Nephron progenitor cell (in vitro differentiated cells): ENCODE measurements at places on chromosomes 4 and X.
A peak's percentile ranks its signal among the peaks of the same experiment; 100 is the strongest.

GRCh38 chr4:7416745-7417432 is 17.8 kb downstream of the PSAPL1 start:
- H3K27me3 ChIP-seq = peaks cover 15% of the 10 kb centered on the region
- H3K4me1 ChIP-seq = peaks cover 54% of the 10 kb centered on the region
- H3K27ac ChIP-seq = no peak overlapping the region
- H3K4me3 ChIP-seq = peak overlapping the region; percentile 39

- peaks cover 11% of the 10 kb centered on the region for H3K4me1 ChIP-seq
- H3K36me3 ChIP-seq = peaks cover under 1% of the 10 kb centered on the region
- H3K4me3 ChIP-seq = peak within 1 kb of the TSS; percentile 91
- peak within 1 kb of the TSS; percentile 73 for H3K27ac ChIP-seq
- DNase-seq = peak; percentile 81
Observed at GRCh38 chrX:37349221-37350033, at the start of gene PRRG1. TSS of gene PRRG1 (plus strand) at chrX:37349364. CDS start at chrX:37406250, 56,886 bp downstream.

DNA sequence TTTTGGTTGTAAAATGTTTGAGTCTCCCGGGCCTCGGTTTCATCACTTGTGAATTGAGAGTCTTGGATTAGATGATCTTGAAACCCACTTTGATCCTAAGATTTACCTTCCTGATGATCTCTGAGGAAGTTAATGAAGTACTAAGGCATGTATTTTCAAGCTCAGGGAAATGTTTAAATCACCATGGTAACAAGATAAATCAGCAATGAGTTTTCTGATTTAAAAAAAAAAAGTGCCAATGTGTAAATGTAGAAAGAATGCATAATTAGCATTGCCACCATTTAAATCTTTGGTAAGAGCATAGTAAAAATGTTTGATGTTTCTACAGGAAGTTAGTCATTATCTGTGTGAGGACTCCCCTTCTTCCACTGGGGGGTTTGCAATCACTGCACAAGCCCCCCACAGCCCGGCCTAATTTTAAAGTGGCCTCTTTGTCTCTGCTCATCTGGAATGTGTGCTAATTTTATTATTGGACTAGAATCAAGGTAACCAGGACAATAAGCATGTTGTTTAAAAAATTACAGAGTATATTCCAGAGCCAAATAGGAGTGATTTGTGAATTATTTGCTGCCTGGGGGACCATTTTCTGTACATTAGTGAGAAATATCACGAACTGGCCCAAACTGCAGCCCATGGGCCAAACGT is 93.6 kb downstream of the SLC34A2 start:
- H3K27ac ChIP-seq = no peak overlapping the region
- H3K27me3 ChIP-seq = peaks cover 5% of the 10 kb centered on the region
- no peaks in the 10 kb centered on the region for H3K36me3 ChIP-seq
- DNase-seq = no peak
- H3K4me1 ChIP-seq = peaks cover 6% of the 10 kb centered on the region

DNA sequence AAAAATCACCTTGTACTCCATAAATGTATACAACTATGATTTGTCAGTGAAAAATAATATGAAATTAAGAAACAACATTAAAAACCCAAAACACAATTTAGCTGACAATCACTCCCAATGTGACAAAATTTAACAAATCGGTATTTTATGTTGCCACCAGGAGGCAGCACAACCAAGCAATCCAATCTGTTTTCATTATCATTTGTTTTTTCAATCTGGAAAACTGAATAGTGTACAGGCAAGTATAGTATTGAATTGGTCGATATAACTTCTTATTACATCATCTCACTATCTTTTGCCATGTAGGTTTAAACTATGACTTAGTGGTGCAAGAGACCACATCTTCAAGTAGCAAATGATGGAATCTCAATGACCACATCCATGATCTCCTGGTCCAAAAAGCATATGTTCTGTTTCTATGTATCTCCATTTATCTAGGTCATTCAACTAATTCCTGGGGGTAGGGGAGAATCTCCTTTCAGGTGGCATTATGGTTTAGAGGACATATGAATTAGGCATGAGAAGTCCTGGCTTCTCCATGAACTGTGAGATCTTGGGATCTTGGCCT is 112.9 kb upstream of the AGA start:
- H3K36me3 ChIP-seq = peaks cover 4% of the 10 kb centered on the region
- no peaks in the 10 kb centered on the region for H3K4me1 ChIP-seq
- H3K27ac ChIP-seq = no peak overlapping the region

GRCh38 chr4:88227734-88228133 is 56.6 kb downstream of the PPM1K start:
- H3K4me1 ChIP-seq = peaks cover 17% of the 10 kb centered on the region
- no peaks in the 10 kb centered on the region for H3K36me3 ChIP-seq
- H3K27ac ChIP-seq = no peak overlapping the region
- H3K27me3 ChIP-seq = peaks cover 3% of the 10 kb centered on the region
- H3K4me3 ChIP-seq = no peak overlapping the region
